Hematopoietic multipotent progenitor cell treated with erythropoietin and hydrocortisone succinate and interleukin-3 and kit ligand, for 6 days (in vitro differentiated cells): ENCODE measurements at places on chromosomes 6 and 20.

DNA sequence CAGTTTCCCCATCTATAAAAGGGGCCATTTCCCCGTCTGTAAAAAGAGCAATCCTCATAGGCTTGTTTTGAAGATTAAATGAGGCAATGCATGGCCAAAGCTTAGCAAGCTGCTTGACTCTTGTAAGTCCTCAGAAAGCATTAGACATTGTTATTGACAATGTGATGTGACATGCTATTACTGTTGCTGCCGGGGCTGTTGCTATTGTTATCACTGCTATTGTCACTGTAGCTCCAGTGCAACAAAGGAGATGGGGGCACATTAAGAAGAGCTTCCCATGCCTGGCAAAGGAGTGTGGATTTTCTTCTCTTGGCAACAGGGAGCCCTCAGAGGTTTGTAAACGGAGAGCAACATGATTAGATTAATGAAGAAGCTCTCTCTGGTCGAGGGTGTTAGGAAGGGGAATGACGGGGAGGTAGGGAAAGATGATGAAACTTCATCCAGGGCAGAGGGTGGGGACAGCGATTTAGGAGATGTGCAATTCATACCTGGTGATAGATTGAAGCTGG lies 33.1 kb upstream of the FAM83D start:
- no peak for DNase-seq

DNA sequence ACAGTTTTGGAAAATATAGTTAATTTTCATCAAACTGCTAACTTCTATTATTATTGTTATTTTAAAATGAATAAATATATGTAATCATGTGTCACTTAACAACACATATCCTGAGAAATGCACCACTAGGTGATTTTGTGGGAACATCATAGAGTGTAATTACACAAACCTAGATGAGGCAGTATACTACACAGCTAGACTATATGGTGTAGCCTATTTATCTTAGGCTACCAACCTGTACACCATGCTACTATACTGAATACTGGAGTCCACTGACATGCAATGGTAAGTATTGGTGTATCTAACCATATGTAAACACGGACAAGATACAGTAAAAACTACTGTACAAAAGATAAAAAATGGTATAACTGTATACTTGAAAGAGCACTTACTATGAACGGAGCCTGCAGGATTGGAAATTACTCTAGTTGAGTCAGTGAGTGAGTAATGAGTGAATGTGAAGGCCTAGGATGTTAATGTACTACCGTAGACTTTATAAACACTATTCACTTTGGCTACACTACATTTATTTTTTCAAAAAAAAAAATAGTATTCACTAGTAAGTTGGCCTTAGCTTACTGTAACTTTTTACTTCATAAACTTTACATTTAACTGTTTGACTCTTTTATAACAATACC lies 72.4 kb downstream of the ASCC3 start:
- DNase-seq = no peak

- no peak for DNase-seq
These were observed 74.4 kb downstream of the SMOC2 start for GRCh38 chr6:168515376-168515775.

- no peak for DNase-seq
These were observed 42.6 kb downstream of the BMP7 start for GRCh38 chr20:57223648-57224489.

GRCh38 chr20:23623666-23624323 lies 14.0 kb downstream of the CST3 start:
- DNase-seq = no peak

DNA sequence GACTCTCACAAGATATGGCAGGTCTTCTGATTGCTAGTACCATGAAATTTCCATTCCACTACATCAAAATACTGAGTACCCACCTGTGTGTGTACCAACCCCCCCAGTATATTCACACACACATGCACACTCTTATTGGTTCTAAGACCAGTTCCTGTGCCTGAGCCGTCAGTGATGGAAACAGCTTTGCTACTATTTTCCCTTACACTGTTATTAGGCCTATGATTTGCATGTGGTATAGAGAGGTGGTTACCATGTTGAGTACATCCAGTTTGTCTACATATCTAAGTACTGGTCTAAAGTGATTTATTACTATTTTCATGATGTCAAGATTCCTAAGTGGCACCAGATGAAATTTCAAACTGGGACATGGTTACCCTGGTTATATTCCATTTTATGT lies 459.9 kb downstream of the BCKDHB start:
- DNase-seq = no peak

- no peak for DNase-seq
These were observed 151.8 kb upstream of the PRND start for GRCh38 chr20:4569865-4570264.

DNA sequence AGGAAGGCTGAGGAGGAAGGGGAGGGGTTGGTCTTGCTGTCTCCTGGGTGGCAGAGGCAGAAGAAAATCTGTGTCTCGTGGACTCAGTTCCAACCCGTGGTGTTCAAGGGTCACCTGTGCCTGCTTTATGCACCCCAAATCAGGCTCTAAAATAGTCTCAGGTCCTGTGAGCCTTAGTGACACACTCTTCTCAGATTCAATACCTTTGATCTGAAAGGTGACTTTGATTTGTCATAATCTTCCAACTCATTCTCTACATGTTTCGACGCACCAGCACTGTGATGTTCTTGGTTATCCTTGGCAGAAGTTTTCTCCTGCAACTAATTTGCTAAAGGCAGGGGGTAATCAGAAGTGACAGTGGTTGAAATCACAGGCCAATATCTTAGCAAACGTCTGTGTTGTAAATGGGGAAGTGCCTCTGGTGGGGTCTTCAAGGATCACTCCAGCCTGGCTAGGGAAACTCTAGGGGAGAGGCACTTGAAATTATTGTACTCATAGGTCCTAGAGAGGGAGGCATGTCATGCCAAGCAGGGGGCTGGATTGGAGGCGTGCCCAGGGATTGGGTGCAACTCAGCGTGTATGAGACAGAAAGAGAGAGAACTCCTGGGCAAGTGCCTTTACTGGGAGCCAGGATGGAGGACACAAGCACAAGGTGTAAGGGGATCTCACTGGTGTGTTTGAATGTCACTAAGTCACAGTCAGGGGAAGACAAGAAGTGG lies 19.0 kb upstream of the PRND start:
- DNase-seq = no peak

GRCh38 chr6:118810420-118811027 lies 83.4 kb upstream of the ASF1A start:
- DNase-seq = peak; percentile 64
